CD4-positive, alpha-beta T cell (primary cell): ENCODE measurements at places on chromosomes 7 and 10. TPM values are rescaled to one million over a fixed set of nuclear protein-coding genes. Genes with fewer than 3 reads are reported as not detected.

- no peak overlapping the region for H3K4me3 ChIP-seq
- no peak overlapping the region for H3K27ac ChIP-seq
- H3K4me1 ChIP-seq, result peaks cover 9% of the 10 kb centered on the region
Observed at GRCh38 chr10:114002422-114002821, 41.2 kb upstream of the ADRB1 start.

The KCNMA1 gene
- not detected for total RNA-seq

DNA sequence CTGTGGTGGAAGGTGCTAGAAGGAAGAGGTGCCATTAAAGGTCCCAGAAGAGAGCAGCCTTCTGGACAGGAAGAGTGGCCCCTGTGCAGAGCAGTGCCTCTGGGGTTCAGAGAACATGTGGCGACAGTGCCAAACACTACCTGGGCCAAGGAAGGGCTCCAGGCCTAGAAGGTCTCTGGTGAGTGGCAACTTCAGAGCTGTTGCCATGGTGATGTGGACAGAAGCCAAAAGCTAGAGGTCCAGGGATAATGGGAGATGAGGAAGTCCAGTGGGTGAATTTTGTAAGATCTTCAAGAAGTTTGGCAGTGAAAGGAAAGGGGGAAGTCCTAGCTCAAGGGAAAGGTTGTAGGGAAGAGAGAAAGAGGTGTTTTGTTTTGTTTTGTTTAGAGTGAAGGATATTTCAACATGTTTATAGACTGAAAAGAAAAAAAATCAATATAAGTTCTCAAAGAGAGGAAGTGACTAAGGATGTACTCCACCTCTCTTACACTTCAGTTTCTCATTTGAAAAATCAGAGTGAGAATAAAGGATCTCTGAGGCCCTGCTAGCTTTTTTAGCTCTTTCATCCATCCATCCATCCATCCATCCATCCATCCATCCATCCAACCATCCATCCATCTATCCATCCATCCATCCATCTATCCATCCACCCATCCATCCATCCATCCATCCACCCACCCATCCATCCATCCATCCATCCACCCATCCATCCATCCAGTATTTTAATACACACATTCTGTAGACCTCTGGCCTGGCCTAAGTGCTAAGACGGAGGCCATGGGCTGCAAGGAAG, 77.1 kb upstream of the DUSP5 start:
- DNase-seq, result no peak
- H3K4me3 ChIP-seq, result no peak overlapping the region
- no peak overlapping the region for H3K27ac ChIP-seq
- H3K27me3 ChIP-seq, result no peaks in the 10 kb centered on the region
- no peaks in the 10 kb centered on the region for H3K36me3 ChIP-seq

The WNT16 gene
- total RNA-seq, result not detected

GRCh38 chr7:101743241-101743994, 74.0 kb upstream of the CUX1 start:
- H3K4me3 ChIP-seq, result peak overlapping the region; percentile 57
- H3K27me3 ChIP-seq, result peaks cover 2% of the 10 kb centered on the region
- DNase-seq, result peak; percentile 60
- H3K36me3 ChIP-seq, result no peaks in the 10 kb centered on the region
- peaks cover 30% of the 10 kb centered on the region for H3K4me1 ChIP-seq

The EPHA1 gene
- total RNA-seq, result 16.0 TPM

DNA sequence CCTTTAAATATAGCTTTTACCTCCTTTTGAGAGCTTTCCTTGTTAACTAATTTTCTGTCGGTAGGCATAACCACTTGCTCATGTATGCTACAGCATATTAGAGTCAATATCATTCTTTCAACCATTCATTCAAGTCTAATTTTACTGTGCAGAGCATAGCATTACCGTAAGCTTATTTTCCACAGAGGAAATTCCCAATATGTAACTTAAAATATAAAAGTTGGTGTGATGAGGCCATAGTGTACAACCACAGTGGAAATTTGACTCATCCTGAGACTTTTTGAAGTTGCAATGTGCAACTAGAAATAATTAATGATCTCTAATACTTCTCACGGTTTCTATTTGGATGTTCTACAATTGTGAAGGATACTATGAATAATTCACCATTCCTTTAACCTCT, 80.6 kb upstream of the KLF6 start:
- H3K4me3 ChIP-seq, result no peak overlapping the region
- no peak for DNase-seq
- peaks cover 15% of the 10 kb centered on the region for H3K4me1 ChIP-seq
- H3K27ac ChIP-seq, result no peak overlapping the region
- no peaks in the 10 kb centered on the region for H3K36me3 ChIP-seq

The SLC39A12 gene
- total RNA-seq, result not detected

The DOCK4 gene
- total RNA-seq, result 0.38 TPM

DNA sequence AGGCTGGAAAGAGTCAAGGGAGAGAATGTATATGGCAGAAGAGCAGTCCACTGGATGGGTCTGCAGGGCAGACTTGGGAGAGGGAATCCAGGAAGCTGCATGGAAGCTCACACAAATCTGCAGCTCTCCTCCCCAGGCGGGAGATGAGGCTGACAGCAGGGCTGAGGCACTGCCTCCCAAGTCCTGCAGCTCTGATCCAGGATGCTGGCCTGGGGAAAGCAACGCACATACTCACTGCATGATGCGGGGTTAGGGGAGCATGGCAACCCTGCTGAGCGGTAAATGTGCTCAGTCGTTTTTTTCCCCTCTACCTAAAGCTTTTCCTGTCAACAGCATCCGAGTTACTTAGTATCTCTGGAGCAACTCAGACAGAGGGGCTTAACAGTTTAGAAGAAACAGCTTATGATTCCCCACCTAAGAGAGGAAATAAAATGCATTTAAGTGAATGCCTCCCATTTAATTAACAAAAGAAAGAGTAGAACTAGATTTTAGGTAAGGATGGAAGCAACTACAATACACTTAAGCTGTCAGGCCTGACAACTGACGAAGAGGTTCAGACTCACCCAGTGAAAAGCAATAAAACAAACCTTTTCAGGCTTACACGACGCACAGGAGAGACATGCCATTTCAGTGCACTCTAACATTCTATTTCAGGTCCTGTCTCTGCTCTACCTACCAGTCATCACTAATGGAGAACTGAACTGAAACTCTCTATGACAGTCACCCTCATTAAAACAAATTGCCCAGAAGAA, 37.0 kb downstream of the CHCHD3 start:
- no peak for DNase-seq
- no peaks in the 10 kb centered on the region for H3K27me3 ChIP-seq
- H3K27ac ChIP-seq, result no peak overlapping the region
- H3K4me1 ChIP-seq, result no peaks in the 10 kb centered on the region

DNA sequence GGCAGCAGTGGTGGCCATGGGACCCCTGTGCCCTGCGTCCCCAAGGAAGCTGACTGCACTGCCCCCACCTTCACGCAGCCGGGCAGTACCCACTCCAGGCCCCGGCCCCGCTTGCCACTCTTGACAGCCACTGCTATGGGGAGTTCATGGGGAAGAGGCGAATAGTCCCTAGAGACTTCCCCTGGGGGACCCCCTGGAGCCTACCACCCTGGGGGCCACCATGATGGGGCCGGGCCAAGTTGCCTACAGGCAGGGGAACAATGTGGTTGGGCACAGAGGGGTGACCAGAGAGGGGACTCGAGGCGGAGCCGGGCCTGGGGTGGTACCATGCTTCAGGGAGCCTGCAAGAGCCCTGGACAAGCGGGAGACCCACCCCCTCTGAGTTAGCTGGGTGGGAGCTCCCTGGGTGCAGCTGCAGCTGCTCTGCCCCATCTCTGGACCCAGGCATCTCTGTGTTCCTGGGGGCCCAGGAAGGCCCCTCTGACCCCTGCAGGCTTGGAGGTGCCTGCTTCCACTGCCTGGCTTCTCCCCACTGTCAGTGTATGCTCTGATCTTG, 567.6 kb downstream of the GRM8 start:
- H3K36me3 ChIP-seq, result no peaks in the 10 kb centered on the region
- H3K4me1 ChIP-seq, result no peaks in the 10 kb centered on the region
- H3K27ac ChIP-seq, result no peak overlapping the region
- peaks cover 3% of the 10 kb centered on the region for H3K27me3 ChIP-seq
- DNase-seq, result no peak

DNA sequence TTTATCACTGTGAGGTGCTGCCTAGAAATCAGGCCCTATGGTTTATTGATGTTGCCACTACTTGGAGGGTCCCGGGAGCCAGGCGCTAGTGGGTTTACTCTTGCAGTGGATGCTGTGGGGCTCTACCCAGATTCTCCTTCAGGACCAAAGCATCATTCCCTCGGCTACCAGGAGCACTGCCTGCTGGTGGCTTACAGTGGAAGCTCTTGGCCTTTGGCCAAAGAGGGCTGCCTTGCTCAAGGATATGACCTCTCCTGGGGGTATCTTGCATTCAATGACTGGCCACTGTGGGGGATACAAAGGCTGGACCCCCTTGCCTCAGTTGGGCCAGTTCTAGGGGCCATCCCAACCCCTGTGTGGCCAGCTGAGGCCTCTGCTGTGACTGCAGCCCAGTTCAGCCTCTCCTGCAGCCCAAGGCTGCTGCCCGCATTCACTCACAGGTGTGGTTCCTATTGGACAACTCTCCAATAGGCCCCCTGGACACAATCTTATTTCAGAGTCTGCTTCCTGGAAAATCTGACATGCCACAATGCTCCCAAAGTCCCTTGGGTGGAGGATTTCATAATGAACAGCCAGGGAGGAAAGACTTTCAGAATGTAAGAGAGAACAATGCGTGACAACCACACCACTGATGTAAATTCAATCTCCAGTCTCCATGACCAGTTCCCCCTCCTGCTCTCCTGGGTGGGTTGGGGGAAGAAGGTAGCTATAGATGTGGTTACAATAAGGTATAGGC, 196.3 kb downstream of the SNX10 start:
- H3K27ac ChIP-seq, result no peak overlapping the region
- no peak overlapping the region for H3K4me3 ChIP-seq
- H3K36me3 ChIP-seq, result no peaks in the 10 kb centered on the region
- no peaks in the 10 kb centered on the region for H3K27me3 ChIP-seq

GRCh38 chr10:109007514-109007913, 915.8 kb downstream of the XPNPEP1 start:
- H3K4me1 ChIP-seq, result no peaks in the 10 kb centered on the region
- DNase-seq, result no peak
- no peak overlapping the region for H3K4me3 ChIP-seq
- H3K27ac ChIP-seq, result no peak overlapping the region

The OPN4 gene
- not detected for total RNA-seq

- H3K4me3 ChIP-seq, result no peak overlapping the region
- no peak overlapping the region for H3K27ac ChIP-seq
Observed at GRCh38 chr7:18287482-18287881, 208.1 kb upstream of the HDAC9 start.

The FRMPD2 gene
- total RNA-seq, result not detected

- no peak overlapping the region for H3K27ac ChIP-seq
- H3K4me1 ChIP-seq, result peaks cover 9% of the 10 kb centered on the region
- no peak overlapping the region for H3K4me3 ChIP-seq
Observed at GRCh38 chr7:101862280-101863220, 45.1 kb downstream of the CUX1 start.

- H3K4me3 ChIP-seq, result no peak overlapping the region
- H3K27me3 ChIP-seq, result no peaks in the 10 kb centered on the region
- no peak overlapping the region for H3K27ac ChIP-seq
Observed at GRCh38 chr10:71852355-71852937, 1.4 kb upstream of the PSAP start.

The ZNF365 gene
- total RNA-seq, result 1.8 TPM

DNA sequence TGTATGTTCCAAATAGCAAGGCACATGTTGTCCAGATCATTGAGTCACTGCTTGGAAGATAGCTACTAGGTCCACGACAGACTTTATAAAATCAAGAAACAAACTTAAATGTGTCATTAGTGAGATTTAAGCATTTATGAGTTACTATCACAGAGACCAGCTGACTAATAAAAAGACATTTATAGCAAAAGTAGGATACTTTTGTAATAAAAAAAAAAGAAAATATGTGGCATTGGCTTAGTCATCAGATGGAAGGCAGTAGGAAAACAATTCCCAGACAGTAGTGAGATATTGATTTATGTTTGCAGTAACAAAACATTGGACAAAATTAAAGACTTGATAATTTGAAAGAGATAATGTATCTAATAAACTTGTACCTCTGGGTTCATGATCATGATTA, 881.0 kb upstream of the LRRN3 start:
- H3K36me3 ChIP-seq, result no peaks in the 10 kb centered on the region
- no peak overlapping the region for H3K4me3 ChIP-seq
- no peak overlapping the region for H3K27ac ChIP-seq
- H3K4me1 ChIP-seq, result no peaks in the 10 kb centered on the region

GRCh38 chr7:26368542-26368941, 76.9 kb downstream of the SNX10 start:
- peaks cover 17% of the 10 kb centered on the region for H3K36me3 ChIP-seq
- H3K4me1 ChIP-seq, result peaks cover 2% of the 10 kb centered on the region
- no peak overlapping the region for H3K4me3 ChIP-seq
- no peak for DNase-seq
- no peak overlapping the region for H3K27ac ChIP-seq

GRCh38 chr7:100785878-100786277, 41.4 kb downstream of the EPHB4 start:
- no peaks in the 10 kb centered on the region for H3K4me1 ChIP-seq
- no peaks in the 10 kb centered on the region for H3K27me3 ChIP-seq
- no peak overlapping the region for H3K4me3 ChIP-seq

DNA sequence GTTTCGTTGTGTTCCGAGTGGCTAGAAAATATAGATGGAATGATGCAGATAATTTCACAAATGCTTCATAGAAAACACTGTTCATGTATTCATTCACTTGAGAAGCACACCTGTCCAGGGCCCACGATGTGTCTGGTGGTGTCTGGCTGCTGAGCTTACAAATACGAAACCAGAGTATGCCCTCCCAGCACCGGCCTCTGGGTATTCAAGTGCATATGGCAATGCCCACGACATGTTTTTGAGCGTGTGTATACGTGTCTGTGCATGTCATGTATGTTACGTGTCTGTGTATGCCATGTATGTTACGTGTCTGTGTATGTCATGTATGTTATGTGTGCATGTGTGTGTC, 37.9 kb downstream of the IL2RA start:
- no peaks in the 10 kb centered on the region for H3K27me3 ChIP-seq
- H3K4me1 ChIP-seq, result peaks cover 12% of the 10 kb centered on the region
- peaks cover 58% of the 10 kb centered on the region for H3K36me3 ChIP-seq

GRCh38 chr10:93620925-93621324, 8.6 kb downstream of the PDE6C start:
- H3K36me3 ChIP-seq, result no peaks in the 10 kb centered on the region
- no peak for DNase-seq
- no peak overlapping the region for H3K4me3 ChIP-seq

The HMX2 gene
- not detected for total RNA-seq

The OR13A1 gene
- total RNA-seq, result not detected

DNA sequence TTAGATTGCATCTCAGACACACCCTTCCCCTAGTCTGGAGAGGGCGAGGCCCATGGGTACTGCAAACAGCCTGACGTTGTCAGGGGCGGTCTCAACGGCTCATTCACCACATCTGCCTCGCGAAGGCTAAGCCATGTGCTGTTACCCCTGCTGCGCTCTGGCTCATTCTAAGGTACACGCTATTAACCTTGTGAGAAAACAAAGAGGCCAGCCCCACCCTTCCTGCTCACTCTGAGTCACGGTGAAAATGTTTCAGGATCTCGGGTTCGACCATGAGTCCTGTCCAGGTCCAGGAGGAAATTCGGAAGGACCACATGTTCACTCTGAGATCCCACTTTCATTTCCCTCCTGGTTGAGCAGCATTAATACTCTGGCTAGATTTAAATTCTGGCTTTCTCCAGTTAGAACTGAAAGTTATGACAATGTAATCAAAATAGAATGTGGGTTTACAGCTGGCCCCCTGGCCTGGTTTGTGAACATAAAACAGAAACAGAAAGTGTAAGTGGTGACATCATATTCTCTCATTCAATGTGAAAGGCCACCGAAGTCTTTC, 55.2 kb downstream of the EGFR start:
- peak overlapping the region; percentile 44 for H3K4me3 ChIP-seq
- no peaks in the 10 kb centered on the region for H3K27me3 ChIP-seq
- peak overlapping the region; percentile 64 for H3K27ac ChIP-seq
- peak; percentile 32 for DNase-seq

The CARD11 gene
- total RNA-seq, result 118 TPM
